ENCODE measurements at places on chromosomes 12 and 14.

DNA sequence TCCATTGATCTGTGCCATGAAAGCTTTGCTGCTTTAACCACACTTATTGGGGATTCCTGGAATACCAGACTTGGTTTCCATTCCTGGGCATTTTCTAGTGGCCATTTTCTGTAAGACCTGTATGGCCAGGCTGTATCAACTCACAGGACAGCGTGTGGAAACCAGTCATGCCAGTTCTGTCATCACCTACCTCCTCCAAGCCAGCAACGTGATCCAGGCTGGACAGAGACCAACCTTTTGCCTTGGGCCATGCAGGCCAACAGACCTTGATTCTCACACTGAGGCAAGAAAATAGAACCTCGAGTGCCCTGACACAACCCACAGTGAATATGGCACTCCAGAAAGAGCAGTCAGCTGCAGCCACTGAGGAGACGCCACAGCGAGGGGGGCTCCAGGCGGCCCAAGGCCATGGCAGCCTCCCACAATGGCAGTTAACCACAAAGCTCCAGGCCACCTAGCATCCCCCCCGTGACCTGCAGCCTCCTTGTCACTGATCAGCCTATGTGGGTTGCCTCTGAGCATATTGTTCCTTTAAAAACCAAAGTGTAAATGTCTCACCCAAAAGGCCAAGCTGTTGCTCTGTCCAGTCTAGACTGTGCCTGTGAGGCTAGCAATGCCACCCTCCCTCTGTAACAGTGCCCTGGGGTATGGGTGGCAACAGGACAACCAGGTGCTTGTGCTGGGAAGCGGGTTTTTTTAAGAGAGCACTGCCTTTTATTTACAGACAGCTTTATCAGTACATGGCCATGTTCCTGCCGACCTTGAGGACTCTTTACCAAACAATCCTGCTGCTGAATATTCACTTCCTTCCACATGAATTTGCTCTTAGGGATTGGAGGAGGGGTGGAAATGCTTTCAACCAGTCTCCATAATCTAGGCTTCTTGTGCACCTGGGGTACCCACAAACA lies 168.7 kb upstream of the HIF1A start:
- DNase-seq: peak; percentile 14

- no peak for DNase-seq
These were observed 20.4 kb downstream of the ZFYVE21 start for GRCh38 chr14:103735815-103736545.

- DNase-seq: peak; percentile 65
These were observed 23.0 kb downstream of the OR10P1 start for GRCh38 chr12:55659486-55660385.

DNA sequence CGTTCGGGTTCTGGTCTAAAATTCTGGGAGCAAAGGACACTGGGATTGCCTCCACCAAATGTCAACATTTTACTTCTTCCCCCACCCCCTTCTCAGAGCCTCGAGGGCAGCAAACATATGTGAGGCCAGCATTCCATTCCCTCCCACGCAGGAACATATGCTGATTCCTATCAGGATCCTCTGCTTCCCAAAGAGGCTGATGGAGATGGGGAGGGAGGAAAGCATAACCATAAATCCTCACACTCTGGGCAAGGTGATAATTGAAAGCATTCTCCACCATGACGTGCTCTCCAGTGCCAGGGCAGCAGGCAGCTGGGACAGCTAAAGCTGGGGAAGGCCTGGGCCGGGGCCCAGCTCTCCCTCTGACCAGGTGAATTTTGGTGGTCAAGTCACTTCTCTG lies 395.0 kb downstream of the ZFP36L1 start:
- no peak for DNase-seq

DNA sequence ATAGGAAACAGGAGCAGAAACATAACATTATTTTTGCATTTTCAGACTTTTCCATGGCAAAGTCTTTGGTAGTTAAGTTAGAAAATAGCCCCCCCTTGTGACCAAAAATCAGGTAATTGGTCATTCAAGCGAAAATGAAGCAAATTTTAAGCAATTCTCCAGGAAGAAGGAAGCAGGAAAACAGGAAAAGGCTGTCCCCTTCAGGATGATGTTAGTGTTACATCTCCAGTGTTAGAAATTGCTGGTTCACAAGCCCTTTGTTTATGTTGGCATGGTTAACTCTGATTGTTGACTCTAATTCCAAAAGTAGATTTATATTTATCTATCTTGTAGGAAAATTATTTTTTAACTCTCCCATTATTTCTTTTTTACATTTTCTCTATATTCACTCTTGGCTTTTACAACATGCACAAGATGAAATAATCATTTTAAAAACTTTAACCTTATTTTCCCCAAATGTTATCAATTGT lies 18.8 kb upstream of the GAS2L3 start:
- DNase-seq: peak; percentile 81

DNA sequence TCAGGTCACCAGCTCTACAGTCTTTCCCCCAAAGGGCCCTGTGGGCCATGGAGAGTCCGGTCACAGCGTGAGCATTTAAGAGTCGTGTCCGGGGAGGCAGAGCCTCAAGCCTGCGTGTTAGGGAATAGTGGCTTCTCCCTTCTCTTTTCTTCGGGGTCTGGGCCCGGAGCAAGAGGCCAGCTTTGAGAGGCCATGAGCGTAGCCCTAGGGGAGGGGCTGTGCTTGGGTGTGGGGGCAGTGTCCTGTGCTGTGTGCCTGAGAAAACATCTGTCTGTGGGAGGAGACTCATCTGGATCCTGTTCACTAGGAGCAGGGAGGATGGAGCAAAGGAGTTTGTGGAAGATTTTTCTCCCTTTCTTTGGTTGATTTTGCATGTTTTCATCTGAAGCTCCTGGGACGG lies 5.3 kb downstream of the LRP1-AS start:
- DNase-seq: no peak

GRCh38 chr14:101026341-101026740 lies 122.8 kb upstream of the RTL1 start:
- DNase-seq: no peak

DNA sequence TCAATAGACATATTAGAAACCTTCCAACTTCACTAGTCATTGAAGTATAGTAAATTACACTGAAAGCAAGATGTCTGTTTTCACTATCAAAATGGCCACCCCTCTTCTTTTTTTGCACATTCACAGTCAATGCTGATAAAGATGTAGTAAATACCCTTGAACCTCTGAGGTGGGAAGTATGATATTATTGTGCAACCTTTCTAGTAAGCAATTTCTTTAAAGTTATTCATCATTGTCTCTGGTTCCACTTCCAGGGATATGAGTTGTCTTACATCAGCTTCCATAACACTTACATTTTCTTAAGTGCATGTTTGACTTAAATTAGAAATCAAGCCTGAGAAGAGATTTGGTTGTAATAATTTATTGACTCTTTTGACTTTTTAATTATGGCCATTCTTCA lies 453.9 kb upstream of the MGAT4C start:
- no peak for DNase-seq

DNA sequence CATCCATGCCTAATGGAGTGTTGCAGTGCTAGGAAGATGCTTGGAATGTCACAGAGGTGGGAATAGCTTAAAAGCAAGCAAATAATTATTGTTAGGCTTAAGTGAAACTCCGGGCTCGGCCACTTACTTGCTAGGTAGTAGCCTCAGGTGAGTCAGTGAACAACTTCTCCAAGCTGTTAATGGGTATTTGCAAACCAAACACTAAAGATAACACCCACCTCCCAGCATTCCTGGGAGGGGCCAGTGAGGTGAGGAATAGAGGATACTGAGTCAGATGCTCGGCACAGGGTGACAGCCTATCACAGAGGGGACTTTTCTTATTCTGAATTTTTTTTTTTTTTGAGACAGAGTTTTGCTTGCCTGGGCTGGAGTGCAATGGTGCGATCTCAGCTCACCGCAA lies 151.2 kb upstream of the RFLNA start:
- no peak for DNase-seq

- DNase-seq: no peak
These were observed 55.4 kb downstream of the SAMD4A start for GRCh38 chr14:54622192-54622958.

DNA sequence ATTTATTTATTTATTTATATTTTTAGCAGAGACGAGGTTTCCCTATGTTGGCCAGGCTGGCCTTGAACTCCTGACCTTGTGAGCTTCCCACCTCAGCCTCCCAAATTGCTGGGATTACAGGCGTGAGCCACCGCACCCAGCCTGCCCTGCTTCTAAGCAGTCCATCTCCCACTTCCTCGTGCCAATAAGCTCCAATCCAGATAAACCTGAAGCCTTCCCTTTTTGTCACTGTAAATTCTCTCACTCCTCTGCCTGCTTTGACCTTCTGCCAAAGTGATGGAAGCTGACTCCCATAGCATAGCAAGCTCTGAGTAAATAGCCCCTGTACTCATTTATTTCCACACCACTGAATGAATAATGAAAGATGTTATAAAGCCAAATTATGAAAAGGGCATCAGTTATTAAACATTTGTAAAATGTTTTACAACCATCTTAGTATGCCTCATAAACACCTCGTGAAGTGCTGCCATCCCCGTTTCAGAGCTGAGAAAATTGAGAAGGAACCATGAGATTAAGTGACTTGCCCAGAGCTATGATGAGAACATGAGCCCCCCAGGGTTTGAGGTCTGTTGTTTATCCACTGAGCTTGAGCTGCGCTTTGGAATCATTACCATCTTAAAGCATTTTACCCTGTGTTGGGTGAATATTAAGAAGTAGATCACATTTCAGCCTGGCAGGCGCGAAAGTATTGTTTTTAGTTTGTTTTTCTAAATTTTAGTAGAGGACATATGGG lies 30.4 kb downstream of the MANSC1 start:
- no peak for DNase-seq

- DNase-seq: peak; percentile 43
These were observed 86.9 kb downstream of the BCAT1 start for GRCh38 chr12:24861766-24862540.

- DNase-seq: peak; percentile 62
These were observed 134.1 kb downstream of the NCOR2 start for GRCh38 chr12:124433147-124433874.

DNA sequence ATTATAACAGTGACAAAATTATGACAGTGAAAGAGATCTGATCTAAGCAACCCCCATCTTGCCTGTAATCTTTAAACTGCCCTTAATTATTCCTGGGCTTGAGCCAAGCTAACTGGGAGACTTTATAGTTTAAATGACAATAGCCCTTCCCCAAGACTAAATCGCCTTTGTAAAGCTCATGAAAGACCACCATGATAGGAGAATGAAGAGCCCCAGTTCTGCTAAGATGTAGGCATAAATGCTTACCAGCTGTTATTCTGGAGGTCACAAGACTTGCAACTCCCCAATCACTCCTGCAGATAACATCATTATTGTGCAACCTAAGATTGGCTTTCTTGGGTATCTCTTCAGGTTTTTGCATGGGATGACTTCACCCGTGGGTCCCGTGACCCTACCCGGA lies 599.7 kb downstream of the KCNH5 start:
- no peak for DNase-seq

DNA sequence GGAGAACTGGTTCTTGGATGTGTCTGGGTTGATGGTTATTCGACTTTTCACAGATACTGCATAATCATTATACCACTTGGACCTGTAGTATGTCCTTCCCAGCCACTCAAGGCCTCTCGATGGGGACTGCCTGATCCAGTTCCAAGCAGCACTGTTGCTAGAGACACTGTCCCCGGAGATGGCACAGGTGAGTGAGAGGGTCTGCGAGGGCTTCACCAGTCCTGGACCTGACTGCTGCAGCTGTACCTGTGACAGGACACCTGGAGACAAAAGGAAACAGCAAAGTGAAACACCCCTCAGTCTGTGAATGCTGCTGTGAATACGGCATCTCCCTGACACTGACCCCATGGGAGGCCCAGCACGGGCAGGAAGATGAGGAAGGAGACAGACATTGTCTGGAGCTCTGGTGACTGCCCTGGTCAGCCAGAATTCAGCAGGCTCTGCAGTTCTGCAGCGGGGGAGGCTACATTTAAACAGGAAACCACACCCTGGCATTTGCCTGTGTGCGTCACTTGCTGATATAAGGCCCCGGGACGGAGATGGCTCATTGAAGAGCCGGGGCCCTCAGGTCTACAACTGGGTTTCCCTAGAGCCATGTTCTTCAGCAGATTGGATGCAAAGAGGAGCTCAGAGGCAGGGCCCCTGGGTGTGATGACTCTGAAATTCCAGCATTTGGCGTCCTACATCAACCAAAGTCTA lies 413.6 kb downstream of the TMEM121 start:
- peak; percentile 54 for DNase-seq

DNA sequence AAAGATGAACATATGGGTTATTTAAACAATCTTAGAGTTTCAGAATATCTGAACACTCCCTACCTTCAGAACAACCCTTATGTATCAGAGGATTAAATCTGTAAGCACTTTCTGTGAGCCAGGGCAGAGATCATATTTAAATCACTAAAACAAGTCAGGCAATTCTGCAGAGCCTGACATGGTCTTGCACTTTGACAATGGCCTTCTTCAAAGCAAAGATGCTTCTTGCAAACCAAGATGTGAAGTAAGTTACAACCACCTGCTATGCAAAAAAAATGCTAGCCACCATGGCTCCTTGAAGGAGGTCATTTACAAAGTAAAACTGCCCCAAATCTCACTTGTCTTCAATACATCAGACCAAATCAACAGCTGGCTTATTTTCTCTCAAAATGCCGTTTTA lies 3.2 kb downstream of the PPP1CC start:
- no peak for DNase-seq

All from NB4 (cell line).